Type B pancreatic cell (in vitro differentiated cells): ENCODE measurements at places on chromosomes 5 and 9.

- no peak for DNase-seq
These were observed 589.8 kb downstream of the PRELID2 start for GRCh38 chr5:145245354-145245753.

DNA sequence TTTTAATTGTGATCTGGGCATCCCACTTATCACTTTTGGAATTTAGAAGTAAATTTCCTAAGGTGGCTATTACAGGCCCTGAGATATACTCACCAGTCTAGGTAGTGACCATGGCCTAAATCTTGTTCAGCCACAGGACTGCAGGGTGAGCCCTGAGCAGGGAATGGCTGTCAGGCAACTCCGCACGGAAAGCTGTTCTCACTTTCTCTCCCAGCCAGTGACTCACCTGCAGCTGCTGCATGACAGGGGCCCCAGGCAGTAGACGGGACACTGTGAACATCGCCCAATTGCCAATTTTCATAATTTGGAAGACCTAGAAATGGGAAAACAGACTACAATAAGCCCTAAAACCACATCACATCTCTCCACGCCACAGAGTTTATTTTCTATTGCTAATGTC lies 69.6 kb upstream of the TAF1L start:
- no peak for DNase-seq

- no peak for DNase-seq
These were observed 138.1 kb upstream of the GRAMD2B start for GRCh38 chr5:126284977-126285696.

DNA sequence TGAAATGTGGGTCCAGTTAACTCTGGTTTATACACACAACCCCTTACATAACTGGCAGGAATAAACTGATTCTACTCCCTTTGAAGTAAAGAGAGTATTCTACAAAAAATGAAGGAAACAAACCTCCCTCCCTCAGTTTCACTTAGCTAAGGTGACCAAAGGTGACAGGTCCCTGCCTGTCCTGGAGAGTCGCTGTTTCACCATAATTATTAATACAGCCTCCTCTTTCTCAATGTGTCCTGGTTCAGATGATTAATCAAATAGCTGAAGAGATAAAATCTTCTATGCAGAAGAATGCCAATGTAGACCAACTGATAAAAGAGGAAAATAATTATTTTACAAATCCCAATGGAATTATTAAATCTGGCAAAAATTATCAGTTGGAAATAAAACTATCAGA lies 163.7 kb upstream of the GNA14 start:
- DNase-seq: no peak

DNA sequence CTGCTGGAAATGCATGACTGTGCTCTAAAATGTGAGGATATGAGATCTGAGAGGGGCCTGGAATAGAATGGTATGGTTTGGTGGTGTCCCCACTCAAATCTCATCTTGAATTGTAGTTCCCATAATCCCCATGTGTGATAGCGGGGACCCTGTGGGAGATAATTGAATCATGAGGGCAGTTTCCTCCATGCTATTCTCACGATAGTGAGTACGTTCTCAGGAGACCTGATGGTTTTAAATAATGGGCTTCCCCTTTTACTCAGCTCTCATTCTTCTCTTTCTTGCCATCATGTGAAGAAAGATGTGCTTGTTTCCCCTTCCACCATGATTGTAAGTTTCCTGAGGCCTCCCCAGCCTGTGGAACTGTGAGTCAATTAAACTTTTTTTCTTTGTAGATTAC lies 133.6 kb upstream of the ADAMTS16 start:
- DNase-seq: no peak

DNA sequence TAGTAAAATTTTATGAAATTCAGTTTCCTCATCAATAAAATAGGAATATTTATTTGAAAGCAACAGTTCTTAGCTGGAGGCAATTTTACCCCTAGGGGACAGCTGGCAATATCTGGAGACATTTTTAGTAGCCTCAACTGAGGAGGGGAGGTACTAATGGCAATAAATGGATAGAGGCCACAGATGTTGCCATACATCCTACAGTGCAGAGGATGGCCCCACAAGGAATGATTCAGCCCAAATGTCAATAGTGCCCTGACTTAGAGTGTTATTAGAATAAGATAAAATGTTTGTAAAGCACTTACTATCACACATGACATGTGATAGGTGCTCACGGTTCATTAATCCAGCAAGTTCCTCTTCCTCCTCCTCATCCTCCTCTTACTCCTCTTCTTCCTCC lies 293.6 kb downstream of the KCTD16 start:
- no peak for DNase-seq

- no peak for DNase-seq
These were observed 115.2 kb downstream of the SUSD1 start for GRCh38 chr9:112059966-112060320.

GRCh38 chr9:133188006-133188842 lies 20.8 kb downstream of the OBP2B start:
- no peak for DNase-seq

DNA sequence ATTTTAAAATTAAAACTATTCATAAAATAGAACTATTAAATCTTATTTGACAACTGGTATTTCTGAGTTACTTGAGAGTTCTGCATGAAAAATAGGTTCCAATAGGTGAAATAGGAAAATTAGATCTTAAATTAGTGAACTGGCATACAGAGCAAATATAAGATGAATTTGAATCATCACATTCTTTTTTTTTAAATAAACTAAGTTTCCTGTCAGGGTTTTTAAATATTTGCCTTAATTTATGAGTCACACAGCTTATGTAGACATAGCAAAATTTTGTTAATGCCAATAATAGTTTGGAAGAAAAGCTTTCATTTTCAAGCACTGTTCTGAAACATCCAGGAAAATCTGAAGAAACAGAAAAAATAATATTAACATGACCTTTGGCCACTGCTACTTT lies 311.7 kb upstream of the HAPLN1 start:
- no peak for DNase-seq

GRCh38 chr5:143605403-143606005 lies 202.0 kb upstream of the NR3C1 start:
- DNase-seq: no peak

DNA sequence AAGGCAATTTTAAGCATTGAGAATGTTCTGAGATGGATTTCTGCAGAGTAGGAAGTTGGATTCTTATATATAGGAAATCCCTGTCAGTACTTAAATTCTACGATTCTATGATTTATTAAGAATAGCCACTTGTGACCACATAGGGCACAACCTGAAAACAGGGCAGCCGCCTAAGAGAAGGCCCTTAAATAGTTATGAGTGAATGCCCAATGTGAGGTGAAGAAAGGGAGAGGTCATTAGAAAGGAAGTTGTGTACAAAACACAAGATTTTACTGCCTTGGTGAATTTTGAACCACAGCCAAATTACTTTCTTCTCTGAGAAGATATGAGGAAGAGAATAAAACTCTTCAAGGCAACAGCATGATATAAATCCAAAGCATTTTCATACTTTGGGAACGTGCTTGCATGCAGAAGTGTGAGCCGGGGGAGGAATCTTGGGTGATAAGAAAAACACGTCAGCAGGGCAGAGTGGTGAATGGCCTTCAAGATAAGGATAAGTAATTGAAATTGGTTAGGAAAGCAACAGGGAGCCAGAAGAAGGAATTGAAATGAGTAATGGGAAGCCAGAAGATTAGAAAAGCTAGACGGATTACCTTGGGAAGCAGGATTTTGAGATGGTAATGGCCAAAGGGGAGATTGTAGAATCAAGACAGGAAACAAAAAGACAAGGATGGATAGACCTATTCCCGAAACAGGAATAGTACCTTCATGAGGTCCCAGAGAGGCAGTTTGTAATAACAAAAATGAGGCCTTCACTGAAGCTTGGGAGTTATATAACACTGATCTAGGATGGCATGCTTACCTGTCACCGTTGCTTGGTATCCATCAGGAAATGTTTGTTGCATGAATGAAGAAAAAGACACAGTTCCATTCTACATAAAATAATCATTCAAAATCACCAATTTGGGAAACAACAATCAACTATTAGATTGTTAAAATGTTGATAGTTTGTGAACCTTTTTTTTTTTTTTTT lies 244.3 kb downstream of the PDE4D start:
- DNase-seq: no peak

DNA sequence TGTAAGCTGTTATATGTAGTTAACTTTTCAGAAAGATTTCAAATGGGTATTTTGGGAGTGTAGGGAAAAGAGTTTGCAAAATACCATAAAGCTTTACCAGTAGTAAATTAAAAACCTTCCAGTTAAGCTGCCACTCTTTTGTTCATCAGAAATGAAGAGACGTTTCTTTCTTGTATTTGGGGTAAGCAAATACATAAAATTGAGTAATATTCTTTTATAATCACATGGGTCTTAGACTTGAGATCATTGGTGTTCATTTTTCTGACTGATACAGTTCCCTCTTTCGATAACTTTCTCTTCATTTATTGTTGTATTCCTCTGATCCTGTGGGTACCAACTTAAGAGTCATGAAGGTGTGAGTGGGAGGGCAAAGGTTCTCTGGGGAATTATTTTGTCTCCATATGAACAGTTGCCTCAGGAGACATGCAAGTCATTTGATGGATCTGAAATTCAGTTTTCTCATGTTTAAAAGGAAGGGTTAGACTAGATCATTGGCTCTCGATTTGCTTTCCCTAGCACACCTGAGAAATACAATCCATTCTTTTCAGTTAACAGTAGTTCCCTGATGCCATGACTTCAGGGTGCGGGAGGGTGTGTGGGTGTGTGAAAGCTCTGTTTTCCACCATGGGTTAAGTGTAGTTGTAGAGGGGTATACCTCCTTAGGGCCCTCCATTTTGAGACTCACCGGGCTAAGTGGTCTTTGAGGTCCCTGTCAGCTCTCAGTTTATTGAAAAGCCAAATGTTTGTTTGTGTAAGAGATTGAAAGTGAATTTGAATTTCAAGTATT lies 47.7 kb downstream of the CNTRL start:
- no peak for DNase-seq

DNA sequence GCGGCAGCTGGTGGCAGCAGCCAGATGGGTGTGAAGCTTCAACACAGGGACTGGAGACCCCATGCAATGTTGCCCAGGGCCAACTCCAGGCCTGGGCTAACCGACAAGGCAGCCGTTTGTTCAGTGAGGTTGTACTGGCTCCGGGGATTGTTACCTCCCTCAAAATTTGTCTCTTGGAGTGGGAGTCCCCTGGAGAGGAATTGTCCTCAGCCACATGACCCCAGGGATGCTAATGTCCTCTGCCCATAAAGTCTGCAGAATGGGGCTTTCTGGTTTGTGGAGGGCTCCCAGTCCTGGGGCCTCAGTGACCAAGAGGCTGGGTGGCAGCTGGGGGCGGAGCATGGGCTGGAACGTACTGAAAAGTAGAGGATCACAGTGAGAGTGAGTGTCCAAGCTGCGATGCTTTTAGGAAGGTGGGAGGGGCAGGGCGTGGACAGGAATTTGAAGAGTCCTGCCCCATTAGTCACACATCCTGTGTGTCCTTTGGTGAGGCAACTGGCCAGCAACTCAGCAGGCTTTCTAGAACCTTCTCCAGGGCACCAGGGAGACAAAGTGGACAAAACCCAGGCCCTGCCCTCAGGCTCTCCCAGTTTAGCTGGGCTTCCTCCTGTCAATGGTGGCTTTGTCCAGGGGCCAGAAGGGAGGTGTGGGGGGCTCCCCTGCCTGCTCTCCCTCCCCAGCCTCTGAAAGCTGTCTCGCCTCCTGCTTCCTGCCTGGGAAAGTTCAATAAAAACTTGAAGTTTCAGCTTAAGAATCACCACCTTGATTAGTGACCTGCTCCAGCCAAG lies 114.0 kb downstream of the NSG2 start:
- DNase-seq: no peak

DNA sequence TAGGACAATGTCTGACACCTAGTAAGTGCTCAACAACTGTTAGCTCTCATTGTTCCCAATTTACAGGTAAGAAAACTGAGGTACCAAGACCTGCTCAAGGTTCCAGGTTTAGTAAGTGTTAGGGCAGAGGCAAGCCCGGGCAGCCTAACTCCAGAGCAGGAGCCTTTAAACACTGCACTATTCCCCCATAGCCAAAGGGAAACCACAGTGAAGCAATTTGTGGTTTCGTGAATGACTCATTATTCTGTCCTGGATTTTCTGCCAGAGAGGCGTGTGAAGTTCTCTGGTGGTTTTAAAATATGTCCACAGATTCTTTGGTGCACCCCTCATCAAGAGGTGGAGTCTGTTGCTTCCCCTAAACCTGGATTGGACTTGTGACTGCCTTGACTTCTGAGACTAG lies 1.0 kb upstream of the MCC start:
- no peak for DNase-seq
